Activated T-helper 1 cell treated with anti-CD3 and anti-CD28 coated beads, Interleukin-12 subunit alpha, Interleukin-12 subunit beta, Interleukin-2, Interleukin-4 antibody, amounts not matched to agents 30 ng/mL and 10 ng/mL and 1 ng/mL, durations not matched to agents 14 hours and 24 hours and 36 hours (primary cell): ENCODE measurements at places on chromosomes 13 and 19.

GRCh38 chr19:1474011-1474764 is 4.8 kb downstream of the C19orf25 start:
- DNase-seq: no peak

- no peak for DNase-seq
Observed at GRCh38 chr13:110640591-110641029, 25.3 kb downstream of the NAXD start.

GRCh38 chr19:17420475-17420924 is 653 bp downstream of the MVB12A start:
- DNase-seq: no peak

DNA sequence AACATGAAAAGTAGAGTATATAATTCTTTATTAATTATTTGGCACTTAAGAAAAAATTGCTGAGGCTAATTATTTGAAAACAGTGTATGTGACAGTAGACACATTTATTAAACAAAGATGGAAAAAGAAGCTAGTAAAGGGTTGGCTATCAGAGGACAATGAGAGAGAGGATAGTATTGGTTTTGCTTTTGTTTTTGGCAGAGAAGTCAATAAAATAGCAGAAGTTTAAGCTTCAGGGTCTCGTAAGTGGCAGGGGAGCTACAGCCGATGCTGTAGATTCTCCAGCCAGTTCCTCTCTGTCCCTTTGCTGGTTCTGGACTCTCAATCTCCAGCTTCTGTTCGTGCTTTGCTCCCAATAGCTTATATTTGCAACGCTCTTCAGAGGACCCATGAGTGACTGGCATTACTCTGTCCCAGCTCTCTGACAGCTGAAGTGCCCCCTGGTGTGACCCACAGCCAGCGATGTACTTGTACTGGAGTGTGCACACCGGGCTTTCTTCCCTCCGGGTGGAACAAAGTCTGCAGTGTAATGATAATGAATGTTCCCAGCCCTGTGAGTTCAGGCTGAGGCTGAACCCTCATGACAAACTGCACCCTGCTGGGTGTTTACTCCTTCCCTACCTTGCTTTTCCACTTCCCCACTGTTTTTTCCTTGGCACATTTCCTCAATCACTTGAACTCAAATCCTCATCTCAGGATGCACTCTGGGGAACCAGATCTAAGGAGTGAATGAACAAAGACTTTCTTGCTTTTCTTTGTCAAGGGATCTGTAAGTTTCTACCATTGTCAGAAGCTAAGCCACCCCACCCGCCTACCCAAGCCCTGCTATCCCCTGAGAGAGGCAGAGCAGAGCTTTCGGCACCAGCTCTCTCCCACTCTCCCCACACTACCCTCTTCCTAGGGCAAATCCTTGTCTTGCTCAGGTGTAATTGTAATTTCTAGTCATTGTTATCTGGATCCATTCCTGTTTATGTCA is 254.8 kb downstream of the LHFPL6 start:
- DNase-seq: no peak

DNA sequence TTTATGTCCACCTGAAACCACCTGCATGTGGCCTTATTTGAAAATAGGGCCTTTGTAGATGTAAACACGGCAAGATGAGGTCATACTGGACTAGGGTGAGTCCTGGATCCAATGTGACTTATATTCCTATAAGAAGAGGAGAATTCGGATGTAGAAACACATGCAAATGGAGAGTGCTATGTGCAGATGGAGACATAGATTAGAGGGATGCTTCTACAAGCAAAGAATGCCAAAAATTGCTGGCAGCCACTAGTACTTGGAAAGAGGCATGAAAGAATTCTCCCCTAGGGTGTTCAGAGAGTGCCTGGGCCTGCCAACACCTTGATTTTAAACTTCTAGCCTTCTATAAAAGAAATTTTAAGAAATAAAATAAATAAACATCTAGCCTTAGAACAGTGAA is 226.1 kb downstream of the RFC3 start:
- DNase-seq: no peak

- DNase-seq: no peak
Observed at GRCh38 chr19:2333027-2333806, 4.7 kb downstream of the SPPL2B start.

- no peak for DNase-seq
Observed at GRCh38 chr13:75938811-75939560, 302.9 kb downstream of the LMO7 start.

GRCh38 chr13:112876305-112877000 is 92.6 kb upstream of the MCF2L start:
- DNase-seq: no peak
